ENCODE measurements at places on chromosomes 4 and X. TPM values are rescaled to one million over a fixed set of nuclear protein-coding genes. Genes with fewer than 3 reads are reported as not detected.

DNA sequence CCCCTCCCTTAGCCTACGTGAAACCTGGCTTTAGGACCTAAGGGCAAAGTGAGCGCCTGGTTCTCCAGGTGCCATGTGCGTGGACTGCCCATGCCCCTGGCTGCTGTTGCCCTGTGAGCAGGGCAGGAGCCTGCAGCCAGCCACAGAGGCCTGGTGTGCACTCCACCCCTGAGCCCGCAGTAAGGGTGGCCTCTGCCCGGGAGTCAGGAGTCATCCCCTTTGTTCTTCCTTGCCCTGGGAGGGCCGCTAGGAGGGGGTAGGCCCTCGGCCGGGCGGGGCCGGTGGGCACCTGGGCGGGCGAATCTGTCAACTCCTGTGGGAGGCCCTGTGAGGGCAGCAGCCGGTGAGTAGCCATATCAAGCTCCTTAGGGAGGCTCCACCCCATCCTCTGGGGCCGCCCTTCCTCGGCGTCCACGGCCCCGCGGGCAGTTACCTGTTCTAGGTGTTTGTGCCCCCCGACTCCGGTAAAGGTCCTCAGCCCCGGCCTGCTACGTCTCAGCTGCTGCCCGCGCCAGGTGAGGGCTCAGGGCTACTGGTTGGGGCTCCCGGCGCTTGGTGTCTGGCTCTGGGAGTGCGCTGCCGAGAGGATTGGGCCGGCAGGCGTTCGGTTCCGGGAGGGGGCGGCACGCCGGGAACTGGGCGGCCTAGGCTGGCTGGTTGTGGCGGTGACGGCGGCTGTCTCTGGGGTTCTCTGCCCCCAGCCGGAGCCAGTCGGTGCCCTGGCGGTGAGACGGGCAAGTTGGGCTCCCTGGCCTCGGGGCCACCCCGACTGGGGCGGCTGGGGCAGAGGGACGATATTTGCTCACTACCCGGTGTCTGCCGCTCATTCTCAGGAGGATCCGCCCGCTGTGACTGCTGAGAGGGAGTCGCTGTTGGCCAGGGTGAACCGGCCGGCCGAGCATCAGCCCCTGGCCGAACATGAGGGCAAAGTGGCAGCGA, 1060.2 kb downstream of the TECRL start:
- DNase-seq = no peak

GRCh38 chrX:139446832-139447231, 83.7 kb upstream of the F9 start:
- no peak for DNase-seq

- no peak for DNase-seq
These were observed 18.7 kb upstream of the ZNF630 start for GRCh38 chrX:48090123-48090522.

- DNase-seq = no peak
These were observed 71.6 kb upstream of the NFKB1 start for GRCh38 chr4:102429553-102429952.

VCX3B gene
- total RNA-seq = not detected

DCUN1D4 gene
- total RNA-seq = 83.2 TPM

UGT2B17 gene
- total RNA-seq = not detected

DNA sequence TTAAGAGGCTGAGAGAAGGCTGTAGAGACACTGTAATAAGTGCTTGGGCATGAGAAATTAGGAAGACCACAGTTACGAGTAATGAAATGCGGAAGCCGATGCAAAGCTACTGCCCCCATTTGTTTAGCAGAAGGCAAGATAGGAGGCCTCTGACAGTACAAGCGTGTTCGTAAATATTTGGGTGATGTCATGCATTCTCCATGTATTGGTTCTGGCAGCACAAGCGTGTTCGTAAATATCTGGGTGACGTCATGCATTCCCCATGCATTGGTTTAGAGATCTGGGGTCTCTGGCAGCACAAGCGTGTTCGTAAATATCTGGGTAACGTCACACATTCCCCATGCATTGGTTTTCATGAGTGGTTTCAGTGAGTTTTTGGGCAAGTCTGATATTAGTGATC, 661.5 kb upstream of the FRG1 start:
- no peak for DNase-seq

REELD1 gene
- total RNA-seq = not detected

PRKG2 gene
- not detected for total RNA-seq

- no peak for DNase-seq
These were observed 11.3 kb downstream of the SMIM10L2A start for GRCh38 chrX:135432881-135433521.

DNA sequence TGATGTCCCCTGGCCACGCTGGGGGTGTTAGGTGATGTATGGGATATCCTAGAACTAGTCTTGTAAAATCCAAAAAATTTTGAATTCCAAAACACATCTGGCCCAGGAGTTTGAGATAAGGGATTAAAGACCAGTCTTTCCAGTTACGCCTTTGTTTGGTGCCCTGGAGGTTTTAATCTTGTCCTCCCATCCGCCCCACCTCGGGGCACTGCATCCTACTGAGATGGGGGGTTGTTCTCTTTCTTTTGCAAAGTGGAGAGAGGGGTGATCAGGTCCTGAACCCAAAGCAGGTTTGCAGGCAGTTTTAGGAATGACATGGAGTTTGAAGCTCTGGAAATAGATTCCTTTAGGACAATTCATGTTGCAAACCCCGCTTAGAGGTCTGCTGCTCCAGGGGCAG, 1.8 kb downstream of the SUV39H1 start:
- no peak for DNase-seq

DNA sequence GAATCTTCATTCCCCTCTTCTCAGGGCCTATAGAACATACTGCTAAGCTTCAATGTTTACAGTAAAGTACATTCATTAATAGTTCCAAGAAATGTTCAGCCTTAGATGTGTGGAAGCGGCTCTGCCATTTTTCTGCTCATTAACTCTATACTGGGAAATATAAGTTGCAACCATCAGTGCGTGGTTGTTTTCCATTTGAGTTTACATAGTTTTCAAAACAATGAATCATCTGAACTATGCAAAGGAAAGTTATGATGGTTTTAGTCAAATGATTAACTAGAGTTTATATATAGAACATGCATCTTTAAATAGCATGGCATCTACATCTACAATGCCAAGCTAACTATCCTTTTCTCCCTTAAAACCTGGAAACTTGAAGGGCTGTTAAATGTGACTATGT, 29.6 kb downstream of the LEF1 start:
- no peak for DNase-seq

SCRG1 gene
- 0.76 TPM for total RNA-seq

ASB12 gene
- total RNA-seq = not detected

- no peak for DNase-seq
These were observed 99.5 kb downstream of the NEUROG2 start for GRCh38 chr4:112416464-112416863.

NLRP2B gene
- not detected for total RNA-seq

SNCA gene
- total RNA-seq = 1.5 TPM

- no peak for DNase-seq
These were observed 659.8 kb upstream of the EPHA5 start for GRCh38 chr4:66330125-66330524.

- DNase-seq = no peak
These were observed 149.8 kb upstream of the BOD1L1 start for GRCh38 chr4:13777341-13777740.

- no peak for DNase-seq
These were observed 43.8 kb upstream of the KCNIP4 start for GRCh38 chr4:21992330-21992729.

DNA sequence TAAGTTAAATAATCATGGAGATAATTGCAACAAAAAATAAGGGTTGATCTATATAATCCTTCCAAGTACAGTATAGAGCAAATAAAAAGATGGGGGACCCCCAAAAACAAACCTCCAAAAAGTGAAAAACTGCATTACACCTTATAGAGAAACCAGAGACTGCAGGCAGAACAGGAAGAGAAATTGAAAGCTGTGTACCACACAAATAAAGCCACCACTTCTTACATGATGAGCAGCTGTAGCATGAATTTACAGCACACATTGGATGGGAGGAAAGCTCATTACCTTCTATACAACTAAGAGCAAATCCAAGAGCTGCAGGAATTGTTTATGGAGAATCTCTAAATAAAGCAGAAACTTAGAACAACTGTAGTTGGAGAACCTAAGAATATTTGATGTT, 152.4 kb upstream of the PDE5A start:
- no peak for DNase-seq

UGT2A1 gene
- total RNA-seq = not detected

MID1 gene
- total RNA-seq = 19.4 TPM

DNA sequence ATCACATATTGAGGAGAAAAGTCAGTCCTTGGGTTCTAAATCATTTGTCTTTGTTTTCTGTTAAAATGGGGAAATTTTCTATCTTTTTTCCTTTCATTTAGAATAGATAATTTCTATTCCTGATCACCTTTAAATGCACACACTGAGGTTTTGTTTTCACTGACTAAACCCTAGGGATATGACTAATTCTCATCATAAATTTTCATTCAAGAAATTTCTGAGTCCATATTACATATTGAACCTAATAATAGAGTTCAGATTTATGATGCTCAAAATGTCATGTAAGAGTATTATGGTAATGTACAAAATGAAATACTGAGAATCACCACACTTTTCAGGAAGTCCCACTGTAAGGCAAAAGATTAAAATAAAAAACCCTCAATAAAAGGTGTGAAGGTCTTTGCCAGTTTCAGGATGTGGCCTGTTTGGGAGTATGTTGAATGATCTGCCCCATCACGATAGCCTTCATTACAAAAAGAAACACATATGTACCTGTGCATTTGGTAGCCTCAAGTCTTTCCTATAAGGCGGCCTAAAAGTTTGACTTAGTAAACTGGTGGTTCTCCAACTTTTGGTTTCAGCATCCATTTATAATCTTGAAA, 49.4 kb downstream of the LEF1 start:
- no peak for DNase-seq

ZFYVE28 gene
- 14.1 TPM for total RNA-seq

DNA sequence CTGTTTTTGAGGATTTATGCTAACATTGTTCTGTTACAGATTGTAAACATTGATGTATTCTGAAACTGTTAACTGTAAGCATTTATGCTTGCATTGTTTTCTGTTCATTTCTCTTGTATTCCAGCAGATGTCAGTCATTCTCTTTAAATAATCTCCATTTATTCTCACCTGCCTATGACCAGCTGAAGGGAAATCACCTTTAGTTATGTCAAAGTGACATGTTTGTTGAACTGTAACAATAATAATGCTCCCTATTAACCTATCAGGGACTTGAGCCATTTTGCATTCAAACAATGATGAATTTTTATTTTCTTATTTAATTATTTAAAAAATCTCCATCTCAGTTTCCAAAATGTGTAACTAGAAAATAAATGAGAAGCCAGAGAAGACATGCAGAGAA, 58.0 kb downstream of the SPCS3 start:
- DNase-seq = no peak

DNA sequence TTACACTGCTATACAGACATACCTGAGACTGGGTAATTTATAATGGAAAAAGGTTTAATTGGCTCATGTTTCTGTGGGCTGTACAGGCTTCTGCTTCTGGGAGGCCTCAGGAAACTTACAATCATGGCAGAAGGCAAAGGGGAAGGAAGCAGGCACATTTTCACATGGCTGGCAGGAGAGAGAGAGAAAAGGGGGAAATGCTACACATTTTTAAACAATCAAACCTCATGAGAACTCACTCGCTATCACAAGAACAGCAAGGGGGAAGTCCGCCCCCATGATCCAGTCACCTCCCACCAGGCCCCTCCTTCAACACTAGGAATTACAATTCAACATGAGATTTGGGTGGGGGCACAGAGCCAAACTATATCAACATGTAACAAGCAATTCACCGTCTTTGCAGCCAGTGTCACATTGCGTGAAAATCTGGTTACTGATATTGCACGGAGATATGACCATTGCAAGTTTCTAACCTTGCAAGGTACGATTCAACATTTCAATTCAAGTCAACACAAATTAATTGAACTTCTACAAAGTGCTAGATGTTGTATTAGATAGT, 61.7 kb upstream of the RELL1 start:
- no peak for DNase-seq

GRCh38 chrX:108029928-108030711, 14.7 kb upstream of the VSIG1 start:
- DNase-seq = no peak

- DNase-seq = no peak
These were observed 70.6 kb upstream of the ANK2 start for GRCh38 chr4:112978691-112979472.

- DNase-seq = no peak
These were observed 67.4 kb downstream of the RASGEF1B start for GRCh38 chr4:81404294-81404693.

- peak; percentile 9 for DNase-seq
These were observed 10.2 kb downstream of the DUSP9 start for GRCh38 chrX:153657161-153657560.

Data from adrenal gland (tissue), 19 donors.